Fibroblast of lung (primary cell): ENCODE measurements at places on chromosomes 6 and 20. TPM values are rescaled to one million over a fixed set of nuclear protein-coding genes. Genes with fewer than 3 reads are reported as not detected.

DNA sequence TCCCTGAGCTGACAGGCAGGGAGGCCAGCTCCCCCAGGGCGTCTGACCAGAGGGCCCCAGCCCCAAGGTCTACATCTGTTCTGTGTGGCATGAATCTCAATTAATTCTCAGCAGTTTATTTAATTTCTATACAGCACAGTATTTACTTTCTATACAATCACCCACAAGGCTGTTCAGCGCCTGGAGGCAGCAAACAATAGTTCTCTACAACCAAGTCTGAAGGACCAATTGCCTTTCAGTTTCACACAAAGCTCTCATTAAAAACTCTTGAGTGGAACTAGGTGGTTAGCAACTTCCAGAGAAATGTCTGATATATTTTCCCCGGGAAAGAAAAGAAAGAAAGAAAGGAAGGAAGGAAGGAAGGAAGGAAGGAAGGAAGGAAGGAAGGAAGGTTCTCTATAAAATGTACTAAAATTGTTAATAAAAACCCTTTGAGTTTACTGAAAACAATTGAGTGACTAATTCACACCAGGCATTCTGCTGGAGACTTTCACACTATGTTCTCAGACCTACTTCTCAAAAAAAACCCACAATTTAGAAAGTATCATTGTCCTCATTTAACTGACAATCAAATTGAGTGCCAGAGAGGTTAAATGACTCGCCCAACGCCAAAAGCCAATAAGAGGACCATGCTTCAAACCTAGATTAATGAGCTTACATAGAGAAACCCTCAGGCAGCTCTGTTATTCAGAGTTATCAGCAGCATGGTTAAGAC is 62.5 kb downstream of the METTL24 start:
- no peak for DNase-seq

GRCh38 chr20:51864967-51865366 is 62.6 kb upstream of the SALL4 start:
- DNase-seq, result no peak

DNA sequence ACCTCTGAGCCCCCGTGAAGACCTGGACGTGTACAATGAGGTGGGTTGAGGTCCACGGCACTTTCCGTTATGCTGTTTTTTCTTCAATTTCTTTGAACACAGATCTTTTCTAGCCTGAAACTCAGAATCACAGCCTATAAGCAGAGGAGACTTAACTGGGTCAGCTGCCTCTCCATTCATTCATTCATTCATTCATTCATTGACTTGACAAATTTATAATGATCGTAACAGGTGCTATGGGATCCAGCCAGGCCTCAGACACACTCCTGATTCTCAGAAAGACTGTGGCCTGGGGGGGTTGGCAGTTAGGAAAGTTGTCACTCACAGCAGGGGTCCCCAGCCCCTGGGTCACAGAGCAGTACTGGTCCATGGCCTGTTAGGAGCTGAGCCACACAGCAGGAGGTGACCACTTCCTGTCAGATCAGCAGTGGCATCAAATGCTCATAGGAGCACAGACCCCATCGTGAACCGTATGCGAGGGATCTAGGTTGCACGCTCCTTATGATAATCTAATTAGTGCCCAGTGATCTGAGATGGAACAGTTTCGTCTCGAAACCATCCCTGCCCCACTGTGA is 38.6 kb upstream of the IRF4 start:
- no peak for DNase-seq

DNA sequence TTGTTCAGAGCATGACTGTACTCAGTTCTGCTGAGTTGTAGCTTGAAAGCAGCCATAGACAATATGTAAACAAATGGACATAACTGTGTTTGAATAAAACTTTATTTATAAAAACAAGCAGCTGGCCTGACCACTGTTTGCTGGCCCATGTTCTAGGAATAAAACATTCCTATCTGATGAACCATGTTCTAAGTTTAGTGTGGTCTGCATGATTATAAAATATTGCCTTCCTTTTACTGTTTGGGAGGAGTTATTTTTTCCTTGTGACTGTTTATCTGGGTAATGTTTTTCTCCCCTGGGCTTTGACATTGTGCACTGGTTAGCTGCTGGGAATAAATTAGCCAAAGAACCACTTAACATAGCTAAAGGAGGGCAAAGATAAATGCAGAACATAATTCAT is 55.1 kb downstream of the CDS2 start:
- peak; percentile 65 for DNase-seq

- peak; percentile 38 for DNase-seq
Measured at GRCh38 chr6:168865-169455, 123.3 kb upstream of the DUSP22 start.

- no peak for DNase-seq
Measured at GRCh38 chr6:5515200-5515599, 253.9 kb downstream of the FARS2 start.

DNA sequence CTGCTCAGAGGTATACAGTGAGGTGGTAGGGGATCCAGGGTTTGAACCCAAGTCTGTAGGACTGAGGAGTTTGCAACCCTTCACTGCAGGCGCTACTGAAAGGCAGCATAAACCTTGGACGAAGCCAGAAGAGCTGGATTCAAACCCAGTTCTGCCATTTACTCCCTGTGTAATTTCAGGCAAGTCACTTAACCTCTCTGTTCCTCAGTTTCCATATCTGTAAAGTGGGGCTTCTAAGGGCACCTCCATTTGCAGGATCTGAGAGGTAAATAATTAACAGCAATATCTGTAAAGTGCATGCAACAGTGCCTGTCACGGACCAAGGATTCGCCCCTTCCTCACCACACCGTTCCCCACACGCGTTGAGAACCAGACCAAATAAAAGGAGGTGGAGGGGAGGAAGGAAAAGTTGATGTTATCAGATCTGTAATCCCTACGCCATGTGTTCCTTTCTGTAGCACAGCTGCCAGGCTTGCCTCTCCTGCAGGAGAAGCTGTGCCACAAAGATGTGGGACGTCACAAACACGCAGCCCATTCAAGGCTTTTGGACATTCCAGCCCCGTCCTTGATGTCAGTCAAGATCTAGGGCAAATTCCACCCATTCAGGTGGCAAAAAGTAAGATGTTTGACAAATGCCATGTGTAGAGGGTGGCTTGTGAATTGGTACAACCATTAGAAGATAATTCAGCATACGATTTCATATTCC is 9.8 kb downstream of the RIPOR3 start:
- no peak for DNase-seq

DNA sequence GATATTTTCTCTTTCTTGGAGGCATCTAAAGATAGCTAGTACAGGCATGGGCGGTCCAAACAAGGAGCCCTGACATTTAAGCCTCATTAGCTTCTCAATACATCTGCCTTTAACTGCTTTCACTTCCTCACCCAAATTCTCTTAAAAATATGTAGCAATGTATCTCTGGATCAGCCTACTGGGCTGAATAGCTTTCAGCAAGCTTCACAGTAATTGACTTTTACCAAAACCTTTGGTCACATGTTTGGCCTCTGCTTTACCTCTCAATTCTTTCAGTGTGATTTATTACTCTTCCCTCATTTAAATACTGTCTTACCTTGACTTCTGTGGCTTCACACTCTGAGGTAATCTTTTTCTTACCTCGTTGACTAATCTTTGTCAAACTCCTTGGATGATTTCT is 1618.1 kb downstream of the GRIK2 start:
- DNase-seq, result no peak

- no peak for DNase-seq
Measured at GRCh38 chr6:133799043-133799442, 89.9 kb upstream of the TCF21 start.

- no peak for DNase-seq
Measured at GRCh38 chr20:35826397-35826998, 54.7 kb downstream of the PHF20 start.

OLIG3 gene
- not detected in 2 replicates for polyA plus RNA-seq

DNA sequence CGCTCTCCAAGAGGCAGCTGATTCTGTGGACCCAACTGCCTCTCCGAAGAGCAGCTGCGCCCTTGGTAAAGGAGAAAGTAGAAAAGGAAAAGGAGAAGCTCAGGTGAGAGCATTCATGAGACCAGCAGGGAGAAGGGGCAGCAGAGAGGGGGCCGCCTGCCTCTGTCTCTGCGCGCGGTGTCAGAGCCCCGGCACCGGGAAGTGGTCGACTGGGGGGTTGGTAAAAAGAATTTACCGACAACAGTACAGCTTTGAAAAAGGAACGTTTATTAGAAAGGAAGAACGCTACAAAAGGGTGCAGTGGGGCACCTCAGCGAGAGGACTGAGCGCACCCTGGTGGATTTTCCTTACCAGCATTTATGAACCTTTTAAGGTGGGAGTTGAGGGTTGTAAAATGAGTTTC is 61.9 kb downstream of the GPR6 start:
- peak; percentile 34 for DNase-seq

FOXA2 gene
- polyA plus RNA-seq, result not detected in 2 replicates

DNA sequence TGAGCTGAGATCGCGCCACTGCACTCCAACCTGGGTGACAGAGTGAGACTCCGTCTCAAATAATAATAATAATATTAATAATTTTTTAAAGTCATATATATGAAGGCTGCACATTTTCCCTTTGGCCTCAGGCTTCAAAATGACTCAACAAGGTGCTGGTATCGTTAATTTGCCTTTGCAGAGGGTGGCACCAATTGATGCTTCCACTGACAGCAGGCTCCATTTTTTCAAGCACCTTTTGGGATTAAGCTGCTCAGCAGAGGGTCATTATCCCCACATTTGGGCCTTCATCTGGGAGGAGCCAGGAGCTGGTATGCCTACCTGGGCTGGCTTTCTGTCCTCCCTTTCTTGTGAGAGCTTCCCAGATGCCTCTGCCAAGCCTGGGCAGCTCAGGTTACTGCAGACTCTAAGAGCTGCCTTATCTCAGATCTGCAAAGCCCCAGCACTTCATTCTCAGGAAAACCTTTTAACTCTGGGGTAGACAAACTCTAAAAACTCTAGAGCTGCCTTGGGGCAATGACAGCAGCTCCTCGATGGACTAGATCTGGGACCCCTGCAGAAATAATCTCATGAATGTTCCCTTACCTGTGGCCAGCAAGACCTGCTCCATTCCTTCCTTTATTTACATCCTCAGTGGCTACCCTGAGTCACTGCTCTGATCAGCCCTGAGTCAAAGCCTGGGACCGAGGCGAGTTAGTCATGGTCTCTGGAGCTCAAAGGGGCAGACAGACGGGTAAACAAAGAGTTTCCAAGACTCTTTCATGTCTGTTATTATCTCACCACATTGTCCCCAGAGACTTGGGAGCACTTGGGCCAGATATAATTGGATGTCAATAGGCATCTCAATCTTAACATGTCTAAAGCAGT is 80.0 kb upstream of the EYA2 start:
- DNase-seq, result peak; percentile 22

DNA sequence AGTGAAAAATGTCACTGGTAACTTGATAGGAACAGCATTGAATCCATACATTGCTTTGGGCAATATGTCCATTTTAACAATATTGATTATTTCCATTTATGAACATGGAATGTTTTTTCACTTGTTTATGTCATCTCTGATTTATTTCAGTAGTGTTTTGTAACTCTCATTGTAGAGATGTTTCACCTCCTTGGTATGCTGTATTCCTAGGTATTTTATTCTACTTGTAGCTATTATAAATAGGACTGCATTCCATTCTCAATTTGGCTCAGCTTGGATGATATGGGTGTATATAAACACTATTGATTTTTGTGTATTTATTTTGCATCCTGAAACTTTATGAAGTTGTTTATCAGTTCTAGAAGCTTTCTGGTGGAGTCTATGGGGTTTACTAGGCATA is 730.3 kb downstream of the DOK5 start:
- peak; percentile 44 for DNase-seq

DNA sequence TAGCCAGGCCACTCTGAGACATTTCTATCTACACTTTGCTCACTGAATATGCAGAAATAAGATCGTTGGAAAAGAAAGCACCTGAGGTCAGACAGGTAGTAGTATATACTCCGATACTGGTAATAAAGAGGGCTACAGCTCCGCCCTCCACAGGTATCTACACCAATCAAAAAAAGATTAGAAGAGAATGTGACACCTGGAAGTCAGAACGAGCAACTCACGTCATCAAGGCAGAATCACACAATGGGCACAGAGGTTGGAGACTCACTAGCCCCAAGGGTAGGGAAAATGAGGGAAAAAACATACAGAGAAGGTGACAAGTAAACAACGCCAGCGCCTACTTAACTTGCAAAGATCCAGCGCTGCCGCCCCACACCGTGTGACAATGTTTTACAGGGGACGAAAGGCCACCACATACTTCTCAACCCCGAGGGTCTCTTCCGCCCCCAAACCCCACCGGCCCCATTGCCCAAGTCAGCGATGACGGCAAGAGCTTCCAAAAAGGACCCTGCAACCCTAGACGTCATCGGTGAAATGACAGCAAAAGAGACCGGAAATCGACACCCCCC is 653 bp downstream of the LMBRD1 start:
- peak; percentile 59 for DNase-seq

CD109 gene
- polyA plus RNA-seq, result 48.4 and 52.6 TPM in 2 replicates

- no peak for DNase-seq
Measured at GRCh38 chr20:32314768-32315167, 37.3 kb downstream of the KIF3B start.

PHF10 gene
- polyA plus RNA-seq, result 15.7 and 20.8 TPM in 2 replicates

- DNase-seq, result no peak
Measured at GRCh38 chr20:59185809-59186208, 22.2 kb downstream of the ZNF831 start.

MCCD1 gene
- not detected in 2 replicates for polyA plus RNA-seq

C20orf204 gene
- 0.02 TPM in 2 replicates for polyA plus RNA-seq

DNA sequence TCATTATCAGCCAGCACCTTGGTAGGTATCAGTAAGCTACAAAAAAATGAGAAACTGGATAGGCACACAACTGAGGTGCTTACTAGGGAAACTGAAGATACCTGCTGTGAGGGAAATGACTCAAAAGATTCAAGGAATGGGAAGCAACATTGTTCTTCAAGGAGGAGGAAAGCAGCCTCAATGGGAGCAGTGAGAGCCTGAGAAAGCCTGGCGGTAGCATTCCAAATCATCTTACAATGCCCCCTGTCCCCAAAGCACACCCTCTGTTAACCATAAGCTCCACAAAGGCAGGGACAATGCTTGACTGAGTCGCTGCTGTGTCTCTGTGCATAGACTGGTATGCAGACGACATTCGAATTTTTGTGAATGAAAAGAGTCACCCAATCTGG is 10.6 kb downstream of the PKHD1 start:
- no peak for DNase-seq

RSPH4A gene
- polyA plus RNA-seq, result 0.14 and 0.18 TPM in 2 replicates

GRCh38 chr6:3813150-3813780 is 35.9 kb upstream of the FAM50B start:
- no peak for DNase-seq

GPR6 gene
- not detected in 2 replicates for polyA plus RNA-seq

GRCh38 chr6:8343600-8343999 is 91.7 kb downstream of the SLC35B3 start:
- no peak for DNase-seq

XKR7 gene
- polyA plus RNA-seq, result not detected in 2 replicates

CTSZ gene
- 201 and 208 TPM in 2 replicates for polyA plus RNA-seq

OR2H2 gene
- not detected in 2 replicates for polyA plus RNA-seq
